ENCODE measurements at places on chromosomes 11 and 22.

- peak; percentile 7 for DNase-seq
Measured at GRCh38 chr11:74870485-74870884, 78.4 kb downstream of the XRRA1 start.

- DNase-seq = no peak
Measured at GRCh38 chr22:46315976-46316375, 19.3 kb downstream of the GTSE1 start.

DNA sequence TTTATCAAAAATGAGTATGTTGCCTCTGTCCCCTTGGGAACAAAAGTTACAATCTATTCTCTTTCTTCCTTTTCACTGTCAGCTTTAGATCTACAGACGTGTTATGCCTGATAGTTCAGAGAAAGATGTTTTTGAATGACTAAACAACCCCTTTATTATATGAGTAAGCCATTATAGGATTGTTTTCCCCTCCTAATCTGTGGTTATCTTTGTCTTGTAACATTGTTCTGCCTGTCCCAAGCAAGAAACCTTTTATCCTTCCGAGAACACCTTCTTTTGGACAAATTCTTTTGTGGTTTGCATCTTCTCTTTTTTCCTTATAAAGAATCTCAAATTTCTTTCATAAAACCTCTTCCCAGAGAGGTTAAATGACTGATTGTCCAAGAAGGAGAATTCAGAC is 208.4 kb downstream of the DDX10 start:
- no peak for DNase-seq

DNA sequence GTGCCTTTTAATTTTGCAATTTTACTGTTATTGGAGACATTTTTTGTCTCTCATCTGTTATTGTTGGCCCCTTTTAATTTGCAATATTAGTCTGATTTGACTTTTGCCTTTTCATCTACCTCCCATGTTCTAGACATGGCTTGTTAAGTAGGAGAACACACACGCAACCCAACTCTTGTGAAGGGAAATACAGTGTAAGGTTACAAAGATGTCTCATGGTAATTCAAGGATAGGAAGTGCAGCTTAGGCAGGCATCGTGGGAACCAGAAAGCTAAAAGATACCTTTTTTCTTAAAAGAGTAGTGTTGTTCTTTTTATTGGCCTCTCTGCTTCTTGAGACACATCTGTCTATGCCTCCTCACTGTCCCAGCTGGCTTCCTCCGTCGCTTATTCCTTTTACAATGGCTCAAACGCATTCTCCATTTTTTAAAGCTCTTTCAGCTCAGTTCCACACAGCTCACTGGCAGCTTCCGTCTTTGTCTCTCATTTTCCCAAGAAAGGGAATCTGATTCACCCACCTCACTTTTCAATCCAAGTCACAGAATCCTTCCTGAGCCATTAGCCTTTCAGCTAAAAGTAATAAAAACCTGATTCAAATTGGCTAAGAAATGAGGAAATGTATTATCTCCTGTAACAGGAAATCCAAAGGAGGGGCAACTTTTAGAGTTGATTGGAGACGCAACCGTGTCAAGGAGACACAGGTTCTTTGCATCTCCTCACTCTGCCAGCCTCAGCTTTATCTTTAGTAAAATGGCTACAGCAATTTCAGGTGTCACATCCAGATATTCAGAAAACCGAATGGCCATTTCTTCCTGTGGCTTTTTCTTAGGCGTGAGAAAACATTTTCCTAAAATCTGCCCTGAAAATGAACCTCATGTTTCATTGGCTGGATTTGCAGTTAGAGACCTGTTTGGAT is 57.2 kb downstream of the SIK2 start:
- DNase-seq = no peak

DNA sequence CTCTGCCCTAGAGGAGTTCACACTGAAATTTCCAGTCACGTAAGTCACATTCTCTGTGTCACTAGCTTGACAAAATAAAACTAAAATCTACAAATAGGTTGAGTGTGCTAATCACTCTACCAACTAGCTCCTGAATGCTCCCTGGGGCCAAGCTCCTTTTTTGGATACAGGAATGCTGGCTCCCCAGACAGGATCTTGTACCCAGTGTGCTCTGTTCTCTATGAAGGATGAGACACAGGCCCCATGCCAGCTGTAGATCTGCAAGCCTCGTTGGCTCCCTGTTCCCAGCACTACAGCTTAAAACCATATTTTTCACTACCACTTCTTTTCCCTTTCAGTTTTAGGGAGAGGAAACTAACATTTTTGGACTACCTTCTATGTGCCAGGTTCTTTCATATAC is 3.7 kb upstream of the IPO7 start:
- no peak for DNase-seq
